ENCODE measurements at places on chromosomes 11 and 22.
A peak's percentile ranks its signal among the peaks of the same experiment; 100 is the strongest.

DNA sequence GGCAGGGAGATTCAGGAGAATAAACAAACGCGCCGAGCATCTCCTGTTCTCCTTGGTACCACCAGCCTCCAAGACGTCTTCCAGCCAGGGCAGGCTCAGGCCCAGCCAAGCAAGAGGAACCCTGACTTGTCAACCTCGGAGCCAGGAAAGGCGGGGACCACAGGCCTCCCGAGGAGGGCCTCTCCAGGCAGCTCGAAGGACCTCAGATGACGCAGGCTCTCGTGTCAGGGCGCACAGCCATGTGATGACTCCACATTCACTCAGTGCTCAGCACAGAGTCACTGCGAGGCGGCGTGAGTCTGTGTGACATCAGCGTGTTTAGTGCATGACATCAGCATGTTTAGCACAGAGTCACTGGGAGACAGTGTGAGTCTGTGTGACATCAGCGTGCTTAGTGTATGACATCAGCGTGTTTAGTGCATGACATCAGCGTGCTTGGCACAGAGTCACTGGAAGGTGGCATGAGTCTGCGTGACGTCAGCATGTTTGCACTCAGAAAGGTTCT, 241.4 kb downstream of the BRD1 start:
- no peak for DNase-seq

- DNase-seq, result no peak
Observed at GRCh38 chr22:49244466-49245420, 582.9 kb downstream of the BRD1 start.

- no peak for DNase-seq
Observed at GRCh38 chr22:30655532-30655931, 12.1 kb downstream of the DUSP18 start.

- DNase-seq, result no peak
Observed at GRCh38 chr22:44600207-44600785, 101.7 kb upstream of the PRR5 start.

- no peak for DNase-seq
Observed at GRCh38 chr22:30158744-30159500, 78.7 kb downstream of the HORMAD2 start.

DNA sequence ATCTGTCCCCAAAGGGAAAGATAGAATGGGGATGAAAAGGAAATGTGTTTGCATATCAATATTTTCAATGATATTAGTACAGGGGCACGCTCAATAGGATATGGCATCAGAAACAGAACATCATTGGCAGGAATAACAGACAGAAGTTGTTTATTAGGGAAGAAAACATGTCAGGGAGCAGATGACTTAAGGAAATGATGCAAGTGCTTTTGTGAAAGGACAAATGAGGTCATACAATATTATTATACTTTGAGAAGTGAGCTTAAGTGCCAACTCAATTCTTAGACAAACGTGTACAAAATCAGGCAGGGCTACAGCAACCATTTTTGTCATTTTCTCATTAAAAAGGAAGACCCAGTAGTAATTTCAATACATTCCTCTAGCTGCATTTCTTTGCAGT, 388.4 kb downstream of the SOX6 start:
- peak; percentile 64 for DNase-seq

DNA sequence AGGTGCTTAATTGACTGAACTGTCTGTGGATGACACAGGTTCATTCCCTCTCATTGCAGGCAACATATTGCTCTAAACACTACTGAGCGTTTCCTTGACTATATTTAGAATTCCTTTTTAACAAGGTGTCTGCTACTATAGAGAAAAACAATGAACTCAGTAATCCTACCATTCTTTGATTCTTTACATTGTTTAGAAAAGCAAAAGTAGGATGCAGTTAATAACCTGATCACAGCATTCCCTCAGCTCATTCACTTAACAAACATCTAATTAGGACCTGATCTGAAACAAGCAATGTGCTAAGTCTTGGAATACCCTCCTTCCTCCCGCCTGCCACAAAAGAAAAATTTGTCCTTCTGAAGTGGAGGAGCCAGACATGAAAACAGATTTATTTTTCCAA, 313.1 kb downstream of the LRRC4C start:
- no peak for DNase-seq

- DNase-seq, result no peak
Observed at GRCh38 chr11:79071190-79071589, 369.6 kb downstream of the TENM4 start.

GRCh38 chr11:66559142-66559865, 9.1 kb downstream of the CTSF start:
- no peak for DNase-seq

DNA sequence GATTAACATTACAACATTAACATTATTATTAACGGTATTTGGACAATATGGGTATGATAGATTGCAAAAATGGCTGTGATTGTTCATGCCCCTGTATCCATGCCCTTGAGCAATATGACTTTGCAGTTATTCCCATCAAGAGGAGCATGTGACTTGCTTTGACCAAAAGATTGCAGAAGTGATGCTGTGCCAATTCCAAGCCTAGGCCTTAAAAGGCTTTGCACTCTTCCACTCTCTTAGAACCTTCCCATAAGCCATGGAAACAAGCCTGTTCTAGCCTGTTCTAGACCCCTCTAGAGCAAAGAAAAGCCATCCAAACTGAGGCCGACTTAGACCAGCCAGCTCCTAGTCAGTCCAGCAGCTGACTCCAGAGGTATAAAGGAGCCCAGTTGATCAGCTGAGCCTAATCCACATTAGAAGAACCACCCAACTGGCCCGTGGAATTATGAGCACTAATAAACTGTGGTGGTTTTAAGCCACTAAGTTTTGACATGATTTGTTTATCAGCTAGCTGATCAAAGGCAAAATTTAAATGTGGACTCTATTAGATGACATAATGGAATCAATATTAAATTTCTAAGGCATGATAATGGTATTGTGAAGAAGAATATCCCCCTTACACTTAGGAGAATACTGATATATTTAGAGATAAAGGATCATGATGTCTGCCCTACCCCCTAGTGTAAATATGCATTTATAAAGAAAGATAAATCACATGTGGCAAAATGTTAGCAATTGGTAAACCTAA, 28.6 kb downstream of the RAB30 start:
- DNase-seq, result no peak

- DNase-seq, result no peak
Observed at GRCh38 chr22:19820880-19821522, 33.7 kb downstream of the GNB1L start.

DNA sequence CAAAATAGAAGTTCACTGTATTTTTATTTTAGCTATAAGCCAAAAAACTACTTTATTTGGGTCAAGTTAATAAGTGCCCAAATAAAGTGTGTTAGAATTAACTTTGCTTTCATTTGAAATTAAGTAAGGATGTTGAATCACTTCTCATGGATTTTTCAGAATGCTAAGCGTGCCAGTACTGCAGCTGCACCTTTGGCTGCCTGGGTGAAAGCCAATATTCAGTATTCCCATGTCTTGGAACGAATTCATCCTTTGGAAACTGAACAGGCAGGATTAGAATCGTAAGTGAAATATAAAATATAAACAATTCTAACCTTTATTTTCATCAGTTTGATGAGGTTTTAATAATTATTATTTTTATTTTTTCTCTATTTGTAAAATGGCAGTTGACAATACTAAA, 113.6 kb downstream of the DYNC2H1 start:
- peak; percentile 8 for DNase-seq

- DNase-seq, result no peak
Observed at GRCh38 chr11:22730319-22730718, 63.9 kb downstream of the GAS2 start.

DNA sequence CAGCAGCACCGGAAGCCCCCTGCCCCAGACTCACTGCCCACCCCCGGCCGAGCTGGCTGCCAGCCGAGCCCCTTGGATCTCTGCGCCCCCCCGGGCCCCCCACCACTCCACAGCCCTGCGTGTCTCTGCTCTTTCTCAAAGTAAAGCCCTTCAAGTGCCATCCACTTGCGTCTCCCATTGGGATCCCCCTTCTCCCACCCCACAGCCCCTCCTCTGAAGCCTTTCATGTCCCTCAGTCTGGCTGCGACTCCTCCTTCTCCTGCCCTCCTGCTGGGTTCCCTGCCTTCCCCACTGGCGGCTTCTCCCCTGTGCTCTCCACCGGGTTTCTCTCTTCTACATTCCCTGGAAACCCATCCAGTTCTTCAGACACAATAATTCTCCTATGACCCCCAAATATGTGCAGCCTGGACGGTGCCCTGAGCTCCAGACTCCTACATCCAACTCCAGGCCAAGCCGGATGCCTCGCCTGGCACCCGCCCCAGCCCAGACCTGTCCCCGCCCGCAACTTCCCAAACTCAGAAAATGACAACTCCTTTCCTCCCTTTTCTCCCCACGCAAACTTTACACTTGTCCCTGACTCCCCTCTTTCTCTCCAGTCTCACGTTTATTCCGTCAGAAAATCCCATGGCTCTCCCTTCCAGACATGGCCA, 108.9 kb downstream of the WNT7B start:
- DNase-seq, result no peak

GRCh38 chr11:111598148-111598547, 4.1 kb upstream of the SIK2 start:
- DNase-seq, result no peak

DNA sequence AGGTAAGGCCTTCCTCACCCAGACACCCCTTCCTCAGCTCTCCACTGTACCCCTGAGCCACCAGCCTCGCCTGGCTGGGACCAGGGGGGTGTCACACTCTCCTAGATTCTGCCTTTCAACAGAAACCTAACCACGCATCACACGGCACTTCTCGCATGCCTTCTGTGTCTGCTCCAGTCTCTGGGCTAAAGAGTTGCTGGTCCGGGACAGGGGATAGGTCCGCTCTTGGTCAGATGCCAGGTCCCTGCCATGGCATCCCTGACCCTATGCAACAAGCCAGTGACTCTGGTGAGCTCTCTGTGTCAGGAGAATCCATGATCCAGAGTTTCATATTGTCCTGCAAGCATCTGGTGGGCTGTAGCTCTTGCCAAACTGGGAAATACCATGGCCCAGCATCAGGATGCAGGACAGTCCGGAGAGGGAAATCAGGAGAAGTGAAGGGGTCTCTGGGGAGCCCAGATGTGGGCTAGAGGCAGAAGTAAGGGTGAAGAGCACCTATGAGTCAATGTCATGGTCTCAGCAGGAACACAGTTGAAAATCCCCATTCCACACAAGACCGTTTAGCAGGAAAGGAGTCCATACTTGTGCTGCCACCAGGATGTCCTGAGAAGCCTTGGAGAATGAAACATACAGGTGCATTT, 14.1 kb downstream of the IGLL5 start:
- DNase-seq, result no peak

DNA sequence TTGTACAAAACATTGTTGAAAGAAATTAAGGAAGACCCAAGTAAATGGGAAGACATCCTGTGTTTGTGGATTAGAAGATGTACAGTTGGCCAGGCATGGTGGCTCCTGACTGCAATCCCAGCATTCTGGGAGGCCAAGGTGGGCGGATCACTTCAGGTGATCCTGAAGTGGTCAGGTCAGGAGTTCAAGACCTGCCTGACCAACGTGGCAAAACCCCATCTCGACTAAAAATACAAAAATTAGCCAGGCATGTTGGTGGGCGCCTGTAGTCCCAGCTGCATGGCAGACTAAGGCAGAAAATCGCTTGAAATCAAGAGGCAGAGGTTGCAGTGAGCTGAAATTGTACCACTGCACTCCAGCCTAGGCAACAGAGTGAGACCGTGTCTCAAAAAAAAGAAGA, 62.0 kb upstream of the SEPTIN5 start:
- DNase-seq, result no peak

- DNase-seq, result no peak
Observed at GRCh38 chr11:11724994-11725393, 103.2 kb upstream of the GALNT18 start.
